T-helper 9 cell (primary cell): ENCODE measurements at places on chromosomes 3 and 15.

DNA sequence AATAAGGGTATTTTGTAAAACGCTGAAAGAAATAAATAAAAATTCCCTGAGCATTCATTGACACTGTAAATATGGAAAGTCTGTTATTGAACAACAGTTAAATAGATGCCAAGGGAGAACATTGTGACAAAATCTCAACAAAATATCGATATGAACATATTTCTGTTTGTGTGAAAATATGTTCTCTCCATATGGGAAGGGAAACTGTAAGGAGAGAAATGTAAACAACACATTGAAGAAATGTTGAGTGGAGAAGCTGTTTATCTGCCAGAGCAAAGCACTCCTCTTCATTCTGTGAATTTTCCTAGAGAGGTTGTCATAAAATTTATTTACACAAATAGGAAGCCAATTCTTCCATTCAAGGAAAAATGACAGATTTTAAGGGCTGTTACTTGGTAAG lies 57.1 kb upstream of the EOMES start:
- no peak for DNase-seq

DNA sequence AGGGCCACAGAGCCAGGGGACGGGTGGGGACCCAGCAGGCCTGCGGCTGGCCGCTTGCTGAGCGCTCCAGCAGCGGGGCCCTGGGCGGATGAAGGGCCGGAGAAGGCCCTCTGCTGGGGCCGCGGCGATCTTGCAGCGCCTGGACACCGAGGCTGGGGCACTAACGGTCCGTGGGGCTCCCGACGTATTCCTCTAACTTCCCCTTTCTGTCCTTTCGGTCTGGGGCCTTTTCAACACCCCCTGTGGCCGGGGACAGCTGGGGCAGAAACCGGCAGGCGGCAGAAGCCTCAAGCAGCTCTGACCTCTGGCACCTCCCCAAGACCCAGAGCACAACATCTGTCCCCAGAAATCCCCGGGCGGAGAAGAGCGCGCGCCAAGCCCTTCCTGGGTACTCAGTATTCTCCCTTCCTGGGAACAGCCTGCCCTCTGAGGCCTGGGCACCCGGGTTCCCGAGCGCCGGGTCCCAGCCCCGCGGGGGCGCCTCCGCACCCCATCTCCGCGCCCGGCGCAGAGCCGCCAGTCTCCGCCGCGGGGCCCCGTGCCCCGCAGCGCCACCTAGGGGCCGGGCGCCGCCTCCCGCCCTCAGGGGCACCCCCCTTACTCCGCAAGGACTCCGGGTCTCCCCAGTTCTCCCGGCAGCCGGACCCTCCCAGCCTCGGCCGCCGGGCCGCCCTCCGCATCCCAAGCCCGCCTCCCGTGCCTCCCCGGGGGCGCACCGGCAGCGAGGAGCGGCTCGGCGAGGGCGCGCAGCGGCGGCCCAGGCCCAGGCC lies 582 bp upstream of the SLCO3A1 start:
- peak; percentile 73 for DNase-seq

DNA sequence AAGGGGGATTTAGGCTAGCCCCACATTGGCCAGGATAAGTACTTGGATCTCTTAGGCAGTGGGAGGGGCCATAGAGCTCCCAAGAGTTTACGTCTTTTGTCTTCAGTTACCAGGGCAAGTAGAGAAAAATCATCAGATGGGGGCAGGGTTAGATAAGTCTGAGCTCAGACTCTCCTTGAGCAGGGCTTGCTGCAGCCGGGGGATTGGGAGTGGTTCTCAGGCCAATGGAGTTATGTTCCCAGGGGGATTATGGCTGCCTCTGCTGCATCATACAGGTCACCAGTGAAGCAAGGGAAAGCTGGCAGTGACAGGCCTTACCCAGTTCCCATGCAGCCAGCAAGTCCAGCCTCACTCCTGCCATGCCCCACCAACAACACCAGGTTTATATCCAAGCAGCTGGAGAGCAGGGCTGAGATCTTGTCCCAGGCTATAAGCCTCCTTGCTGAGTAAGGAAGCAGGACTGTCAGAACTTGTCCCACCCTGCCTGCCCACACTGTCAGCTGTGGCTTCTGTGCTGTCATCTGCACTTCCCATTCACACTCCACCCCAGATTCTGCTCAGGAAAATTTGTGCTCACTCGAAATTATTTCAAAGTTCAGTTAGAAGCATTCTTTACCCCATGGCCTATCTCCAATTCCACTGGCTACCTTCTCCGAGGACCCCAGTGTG lies 215.3 kb downstream of the FAM43A start:
- DNase-seq = no peak

GRCh38 chr15:60179786-60180391 lies 175.8 kb downstream of the FOXB1 start:
- DNase-seq = peak; percentile 3

DNA sequence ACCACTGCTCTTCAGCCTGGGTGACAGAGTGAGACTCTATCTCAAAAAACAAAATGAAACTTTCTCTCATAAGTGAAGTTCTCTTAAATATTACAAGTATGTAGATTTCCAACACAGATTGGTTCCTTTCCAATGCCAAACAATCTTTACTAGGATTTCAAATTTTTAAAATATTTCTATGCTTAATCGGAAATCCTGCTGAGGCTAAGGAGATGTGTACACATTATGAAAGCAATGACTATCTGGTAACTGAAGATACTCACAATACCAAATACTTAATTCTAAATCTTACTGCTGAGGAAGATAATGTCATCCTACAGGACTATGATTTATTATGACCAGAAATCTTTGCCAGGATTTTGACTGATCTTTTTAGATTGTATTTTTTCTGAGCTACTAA lies 255.6 kb upstream of the ZNF717 start:
- no peak for DNase-seq

DNA sequence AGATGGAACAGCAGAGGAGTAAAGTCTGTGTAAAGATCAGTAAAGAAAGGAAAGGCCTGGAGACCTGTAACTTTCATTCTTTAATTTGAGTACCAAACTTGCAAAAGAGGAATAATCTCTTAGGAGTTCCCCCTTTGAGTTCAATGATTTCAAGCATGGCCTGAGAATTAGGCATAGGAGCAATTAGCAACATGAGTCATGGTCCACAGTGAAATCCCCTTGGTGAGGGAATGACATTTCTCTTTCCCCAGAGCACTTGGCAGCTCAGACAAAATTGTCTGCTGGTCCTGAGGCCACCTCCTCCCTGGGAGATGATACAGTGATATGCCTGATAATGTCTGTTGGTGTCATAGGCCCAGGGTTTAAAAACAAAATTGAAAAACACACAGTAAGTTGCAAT lies 81.4 kb upstream of the CRBN start:
- no peak for DNase-seq

- no peak for DNase-seq
Measured at GRCh38 chr15:81480645-81481053, 106.6 kb upstream of the TMC3 start.

- no peak for DNase-seq
Measured at GRCh38 chr3:24379936-24380335, 114.7 kb downstream of the THRB start.

DNA sequence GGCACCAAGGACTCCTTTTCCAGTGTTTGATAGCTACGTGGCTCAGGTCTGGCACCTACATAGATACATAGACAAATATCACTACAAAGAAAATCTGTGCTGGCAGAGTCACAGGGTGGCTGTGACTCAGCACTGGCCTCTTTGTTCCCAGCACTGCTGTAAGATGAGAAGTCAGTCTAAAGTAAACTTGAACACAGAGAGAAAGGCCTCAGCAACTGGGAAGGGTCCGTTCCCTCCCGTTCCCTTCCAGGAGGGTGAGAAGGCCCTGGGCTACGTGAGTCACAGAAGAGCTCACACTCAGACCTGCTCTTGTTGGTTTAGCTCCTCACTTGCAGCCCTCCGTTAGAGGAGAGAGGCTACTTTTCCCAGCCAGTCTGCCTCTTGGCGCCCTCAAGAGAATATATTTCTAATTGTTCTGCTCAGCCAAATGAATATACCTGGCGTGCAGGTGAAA lies 23.1 kb downstream of the ANXA2 start:
- DNase-seq = no peak

GRCh38 chr3:113508966-113509365 lies 6.0 kb downstream of the SPICE1 start:
- DNase-seq = no peak

DNA sequence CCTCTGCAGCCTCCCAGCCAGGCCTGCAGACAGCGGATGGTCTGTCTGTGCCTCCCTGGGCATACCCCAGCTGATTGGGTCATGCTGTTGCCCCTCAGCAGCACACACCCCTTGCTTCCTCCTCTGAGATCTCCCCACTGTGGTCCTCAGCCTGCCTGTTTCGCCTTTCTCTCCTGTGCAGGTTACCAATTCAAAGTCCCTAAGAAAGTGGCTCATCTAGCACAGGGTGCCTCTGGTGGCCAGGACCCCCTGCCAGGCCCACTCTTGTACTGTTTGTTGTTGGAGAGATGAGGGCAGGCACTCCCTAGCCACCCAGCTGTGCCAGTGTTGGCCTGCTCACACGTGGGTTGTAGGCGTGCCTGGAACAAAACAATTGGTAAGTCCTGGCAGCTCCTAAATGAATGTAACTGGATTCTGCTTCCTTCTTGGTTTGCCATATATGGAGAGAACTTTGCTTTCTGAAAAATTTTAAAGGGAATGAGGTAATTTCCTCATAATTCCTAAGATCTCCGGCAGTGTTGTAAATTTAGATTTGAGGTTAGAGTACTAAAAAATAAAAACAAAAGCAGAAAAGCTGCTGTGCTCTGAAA lies 213.2 kb upstream of the IL12A start:
- DNase-seq = no peak

- DNase-seq = peak; percentile 12
Measured at GRCh38 chr3:45546716-45547701, 47.5 kb upstream of the LIMD1 start.

DNA sequence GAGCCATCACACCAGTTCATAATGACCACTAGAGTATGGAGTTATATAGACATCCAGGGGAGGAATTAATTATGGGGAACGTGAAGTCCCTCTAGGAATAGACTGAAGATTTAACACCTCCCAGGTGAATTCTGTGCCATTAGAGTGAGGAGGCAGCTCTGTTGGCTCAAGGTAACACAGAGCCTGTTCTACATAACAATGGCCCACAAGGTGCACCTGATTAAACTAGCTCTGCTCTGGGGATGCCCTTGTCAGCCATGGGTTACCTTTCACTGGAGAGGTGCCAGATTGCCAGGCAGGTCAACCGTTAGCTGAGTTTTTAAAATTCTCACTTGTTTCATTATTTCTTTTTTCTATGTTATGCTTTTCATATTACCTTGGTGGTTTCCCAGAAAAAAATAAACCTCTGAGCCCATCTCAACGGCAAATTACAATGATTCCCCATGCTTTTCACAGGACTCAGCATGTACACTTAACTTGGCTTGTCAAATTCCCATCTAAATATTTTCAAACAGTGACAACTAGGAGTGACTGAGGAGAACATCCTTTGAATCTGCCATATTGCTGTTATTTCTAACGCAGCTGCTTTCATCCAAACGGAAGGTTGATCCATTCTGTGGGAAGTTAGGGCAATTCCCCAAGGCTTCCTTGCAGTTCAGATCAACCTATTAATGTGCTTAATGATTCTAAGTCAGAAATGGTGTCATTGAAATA lies 512.9 kb downstream of the MCTP2 start:
- no peak for DNase-seq

DNA sequence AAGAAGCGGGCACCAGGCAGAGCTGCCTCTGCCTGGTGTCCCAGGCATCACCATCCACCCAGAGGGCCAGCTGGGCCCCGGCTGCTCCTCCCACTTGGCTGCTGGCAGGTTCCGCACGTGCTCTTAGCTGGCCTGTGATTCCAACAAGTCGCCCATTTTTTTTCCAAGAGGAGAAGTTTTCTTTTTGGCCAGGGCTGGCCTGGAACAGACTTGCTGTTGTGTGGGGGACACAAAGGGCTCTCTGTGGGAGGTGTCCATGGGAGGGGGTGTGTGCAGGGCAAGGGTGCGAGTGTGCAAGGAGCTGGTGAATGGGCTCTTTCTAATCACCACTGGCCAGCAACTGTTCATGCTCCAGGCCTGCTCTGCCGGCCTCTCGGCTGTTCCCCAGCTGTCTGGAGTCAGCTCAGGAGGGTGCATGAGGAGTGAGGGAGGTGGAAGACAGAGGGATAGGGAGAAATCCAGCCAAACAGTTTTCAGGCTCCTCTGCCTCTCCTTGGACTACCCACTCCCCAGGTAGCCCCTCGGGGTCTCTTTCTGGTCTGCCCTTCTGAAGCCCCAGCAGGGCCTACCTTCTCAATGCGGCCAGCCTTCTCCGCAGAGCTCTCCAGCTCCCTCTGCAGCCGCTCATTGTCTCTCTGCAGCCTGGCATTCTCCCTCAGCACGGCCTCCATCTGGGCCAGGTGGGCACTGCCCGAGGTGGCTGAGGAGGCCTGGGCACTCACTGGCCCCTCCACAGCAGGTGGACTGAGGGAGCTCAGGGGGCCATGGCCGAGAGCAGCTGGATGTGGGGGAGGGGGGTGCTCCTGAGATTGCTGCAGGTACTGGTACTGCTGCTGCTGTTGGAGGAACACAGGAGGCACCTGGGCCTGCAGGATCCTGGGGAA lies 7.1 kb downstream of the AMOTL2 start:
- no peak for DNase-seq

- DNase-seq = no peak
Measured at GRCh38 chr3:183155499-183155898, 7.0 kb downstream of the LAMP3 start.

DNA sequence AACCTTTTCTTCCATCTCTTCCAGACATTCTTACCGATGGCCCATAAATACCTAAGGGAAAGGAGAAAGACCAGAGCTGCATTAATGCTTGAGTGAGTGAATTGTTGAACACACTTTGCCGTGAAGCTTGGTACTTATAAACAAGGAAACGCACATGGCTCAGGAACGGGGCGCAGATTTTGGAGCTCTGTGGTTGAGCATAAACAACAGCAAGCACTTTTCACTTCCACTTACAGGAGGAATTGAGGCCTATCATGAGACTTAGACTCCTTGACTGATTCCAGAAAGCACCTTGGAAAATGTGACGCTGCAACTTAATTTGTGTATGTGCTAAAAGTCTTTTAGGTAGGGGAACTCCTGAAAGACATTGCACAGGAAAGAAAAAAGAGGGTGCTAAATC lies 197.5 kb upstream of the FEZF2 start:
- DNase-seq = no peak

DNA sequence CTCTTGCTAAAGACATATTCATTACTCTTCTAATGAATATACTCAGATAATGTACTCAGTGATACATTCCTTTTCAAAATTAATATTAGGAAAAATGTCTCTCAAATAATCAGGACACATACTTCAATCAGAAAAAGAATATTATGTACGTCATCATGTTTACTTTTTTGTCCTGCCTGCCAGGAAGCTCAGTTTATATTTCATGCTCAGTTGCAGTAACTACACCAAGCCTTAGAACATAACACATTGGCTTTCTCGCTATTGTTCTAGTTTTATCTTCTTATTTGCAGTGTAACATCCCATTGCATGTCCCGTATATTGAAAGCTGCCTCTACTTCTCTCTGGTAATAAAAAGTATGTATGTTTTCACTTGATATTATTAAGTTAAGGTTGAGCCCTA lies 181.5 kb upstream of the LPP start:
- DNase-seq = no peak

- no peak for DNase-seq
Measured at GRCh38 chr3:73473898-73474416, 150.8 kb downstream of the PDZRN3 start.

- DNase-seq = no peak
Measured at GRCh38 chr15:39657181-39657580, 76.3 kb downstream of the THBS1 start.

GRCh38 chr3:16070707-16071106 lies 103.8 kb upstream of the GALNT15 start:
- no peak for DNase-seq
